ENCODE measurements at places on chromosomes 13 and 19.

- no peak for DNase-seq
Measured at GRCh38 chr19:17401628-17402027, 3.8 kb downstream of the BST2 start.

GRCh38 chr13:43676320-43676719, 110.5 kb downstream of the ENOX1 start:
- no peak for DNase-seq

DNA sequence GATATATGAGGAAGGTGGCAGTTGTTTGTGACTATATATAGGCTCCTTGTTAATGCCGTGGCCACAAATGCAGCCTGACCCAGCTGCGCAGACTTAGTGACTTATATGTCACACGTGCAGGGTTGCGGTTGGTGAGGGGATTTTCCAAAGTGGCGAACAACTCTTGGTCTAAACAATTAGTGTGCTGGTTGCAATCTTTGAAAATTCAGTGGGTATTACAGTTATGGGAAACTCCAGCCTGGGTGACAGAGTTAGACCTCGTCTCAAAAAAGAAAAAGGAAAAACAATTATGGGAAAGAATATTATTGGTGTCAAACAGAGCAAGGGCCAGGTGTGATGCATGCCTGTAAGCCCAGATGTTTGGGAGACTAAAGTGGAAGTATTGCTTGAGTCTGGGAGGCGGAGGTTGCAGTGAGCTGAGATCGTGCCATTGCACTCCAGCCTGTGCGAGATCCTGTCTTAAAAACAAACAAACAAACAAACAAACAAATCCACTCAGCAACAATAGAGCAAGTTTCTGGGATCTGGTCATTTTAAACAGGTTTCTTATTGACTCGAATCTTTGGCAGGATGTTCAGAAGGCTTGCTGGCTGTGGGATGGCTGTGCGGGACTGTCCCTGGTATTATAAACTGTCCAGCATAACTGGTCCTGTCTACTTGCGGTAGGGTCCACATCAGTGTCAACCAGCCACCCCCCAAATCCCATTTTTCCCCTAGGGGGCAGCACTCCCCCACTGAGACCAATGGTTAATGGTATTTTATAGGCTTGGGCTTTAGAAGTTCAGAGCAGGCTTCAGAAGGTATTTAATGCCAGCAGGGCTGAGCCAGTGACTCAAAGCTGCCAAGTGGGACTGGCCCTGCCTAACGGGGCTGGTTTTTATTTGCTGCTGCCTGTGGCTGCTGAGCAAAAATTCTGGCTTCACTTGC, 15.4 kb downstream of the RELB start:
- DNase-seq, result no peak

DNA sequence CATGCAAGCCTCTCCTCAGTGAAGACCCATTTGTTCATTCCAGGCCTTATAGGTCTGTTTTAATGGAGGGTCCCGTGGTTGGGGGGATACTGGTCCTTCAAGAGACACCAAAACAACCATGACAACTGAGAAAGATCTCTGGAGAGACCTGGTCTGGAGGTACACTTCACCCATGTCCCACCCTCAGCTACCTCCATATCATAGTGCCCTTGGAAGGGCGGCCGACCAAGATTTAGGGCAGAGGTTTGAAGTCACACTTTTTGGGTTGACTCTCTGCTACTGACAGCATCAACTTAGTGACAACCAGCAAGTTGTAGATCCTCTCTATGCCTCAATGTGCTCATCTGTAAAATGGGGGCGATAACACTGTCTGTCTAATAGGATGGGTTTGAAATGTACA, 177.3 kb downstream of the TSHZ3 start:
- DNase-seq, result no peak

- DNase-seq, result peak; percentile 62
Measured at GRCh38 chr19:41887711-41888382, 4.9 kb downstream of the ARHGEF1 start.

DNA sequence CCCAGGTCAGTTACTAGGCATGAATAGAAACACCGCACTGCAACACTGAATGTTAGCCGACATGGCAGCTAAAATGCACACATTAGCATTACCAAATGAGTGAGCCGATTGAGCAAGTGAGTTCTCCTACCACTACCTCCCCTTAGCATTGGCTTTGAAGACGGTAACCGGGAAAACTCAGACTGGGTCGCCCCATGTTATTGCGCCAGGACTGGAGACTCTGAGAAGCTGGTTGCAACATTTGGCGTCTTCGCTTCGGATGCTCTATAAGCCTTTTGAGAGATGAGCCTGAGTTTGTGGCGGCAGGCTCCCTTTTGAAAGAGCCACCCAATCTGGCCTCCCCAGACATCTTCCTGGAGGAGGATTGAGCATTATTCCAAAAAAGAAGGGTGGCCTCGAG, 68.5 kb upstream of the POMP start:
- no peak for DNase-seq

DNA sequence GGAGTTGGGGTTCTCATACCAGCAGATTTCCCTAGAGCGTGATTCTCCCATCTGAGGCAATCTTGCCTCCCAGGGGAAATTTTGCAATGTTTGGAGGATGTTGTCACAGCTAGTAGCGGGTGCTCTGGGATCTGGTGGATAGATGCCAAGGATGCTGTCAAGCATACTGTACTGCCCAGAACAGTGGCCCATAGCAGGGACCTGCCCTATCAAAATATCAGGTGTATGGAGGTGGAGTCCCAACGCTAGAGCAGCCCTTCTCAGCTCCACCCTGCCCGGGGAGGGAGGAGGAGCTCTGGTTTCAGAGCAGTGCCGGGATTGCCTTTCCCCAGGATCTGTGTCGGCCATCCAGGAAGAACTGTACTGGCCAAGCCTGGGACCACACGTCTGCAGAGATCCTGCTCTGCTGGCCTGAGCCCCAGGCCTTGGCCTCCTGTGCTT, 10.9 kb upstream of the QTRT1 start:
- no peak for DNase-seq

DNA sequence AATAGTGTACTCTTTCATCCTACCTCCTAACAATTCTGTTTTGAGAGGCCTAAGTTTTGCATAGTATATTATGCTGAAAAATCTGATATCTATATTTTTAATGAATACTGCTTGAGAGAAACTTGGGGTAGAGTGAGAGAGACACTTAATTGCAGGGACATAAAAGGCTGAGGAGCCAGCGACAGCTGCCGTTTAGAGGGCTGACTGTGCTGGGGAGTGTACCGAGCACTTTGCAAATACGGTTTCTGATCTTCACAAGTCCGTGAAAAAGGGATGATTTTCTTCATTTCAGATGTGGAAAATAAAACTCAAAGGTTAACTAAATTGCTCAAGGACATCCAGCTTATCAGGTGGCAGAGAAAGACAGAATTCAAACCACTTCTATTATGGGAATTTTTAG, 97.4 kb downstream of the CAB39L start:
- DNase-seq, result no peak

DNA sequence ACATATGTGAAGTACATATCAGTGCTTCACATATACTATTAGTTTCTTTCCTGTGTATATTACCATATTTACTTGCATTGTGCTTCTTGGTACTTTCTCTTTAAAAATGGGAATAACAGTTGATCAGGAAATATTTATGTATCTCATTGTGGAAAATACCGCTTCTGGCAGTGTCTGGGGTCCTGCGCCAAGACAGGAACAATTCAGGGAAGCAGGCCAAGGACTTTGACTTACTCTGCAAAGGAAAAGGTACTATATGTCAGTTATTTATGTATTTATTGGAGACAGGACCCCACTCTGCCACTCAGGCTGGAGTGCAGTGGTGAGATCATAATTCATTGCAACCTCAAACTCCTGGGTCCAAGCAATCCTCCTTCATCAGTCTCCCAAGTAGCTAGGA, 57.7 kb upstream of the NBEA start:
- DNase-seq, result no peak

DNA sequence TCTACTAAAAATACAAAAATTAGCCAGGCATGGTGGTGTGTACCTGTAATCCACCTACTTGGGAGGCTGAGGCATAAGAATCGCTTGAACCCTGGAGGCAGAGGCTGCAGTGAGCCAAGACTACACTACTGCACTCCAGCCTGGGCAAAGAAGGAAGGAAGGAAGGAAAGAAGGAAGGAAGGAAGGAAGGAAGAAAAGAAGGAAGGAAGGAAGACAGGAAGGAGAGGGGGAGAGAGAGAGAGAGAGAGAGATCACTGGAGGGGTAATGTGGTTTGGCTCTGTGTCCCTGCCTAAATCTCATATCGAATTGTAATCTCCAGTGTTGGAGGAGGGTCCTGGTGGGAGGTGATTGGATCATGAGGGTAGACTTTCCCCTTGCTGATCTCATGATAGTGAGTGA, 165.5 kb downstream of the KCTD15 start:
- DNase-seq, result no peak

- DNase-seq, result no peak
Measured at GRCh38 chr13:35771898-35772297, 295.4 kb upstream of the MAB21L1 start.

DNA sequence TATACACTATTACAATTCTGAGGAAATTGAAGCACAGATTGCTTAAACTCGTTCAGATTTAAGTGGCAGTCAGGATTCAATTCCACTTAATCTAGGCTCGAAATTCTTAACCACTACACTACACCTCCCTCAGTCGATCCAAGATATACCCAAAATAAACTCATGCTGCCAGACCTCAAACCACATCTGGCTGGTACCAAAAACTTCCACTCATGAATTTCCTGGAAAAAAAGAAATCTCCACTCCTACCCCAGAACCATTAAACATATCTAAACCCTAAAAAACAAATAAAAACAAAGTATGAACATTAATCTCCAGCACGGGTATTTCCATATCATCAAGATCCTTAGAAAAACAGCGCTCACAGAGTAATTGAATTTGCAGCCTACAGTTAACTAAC, 1.1 kb downstream of the ZFP30 start:
- no peak for DNase-seq

GRCh38 chr19:4277191-4277696, 1.8 kb upstream of the SHD start:
- DNase-seq, result no peak

DNA sequence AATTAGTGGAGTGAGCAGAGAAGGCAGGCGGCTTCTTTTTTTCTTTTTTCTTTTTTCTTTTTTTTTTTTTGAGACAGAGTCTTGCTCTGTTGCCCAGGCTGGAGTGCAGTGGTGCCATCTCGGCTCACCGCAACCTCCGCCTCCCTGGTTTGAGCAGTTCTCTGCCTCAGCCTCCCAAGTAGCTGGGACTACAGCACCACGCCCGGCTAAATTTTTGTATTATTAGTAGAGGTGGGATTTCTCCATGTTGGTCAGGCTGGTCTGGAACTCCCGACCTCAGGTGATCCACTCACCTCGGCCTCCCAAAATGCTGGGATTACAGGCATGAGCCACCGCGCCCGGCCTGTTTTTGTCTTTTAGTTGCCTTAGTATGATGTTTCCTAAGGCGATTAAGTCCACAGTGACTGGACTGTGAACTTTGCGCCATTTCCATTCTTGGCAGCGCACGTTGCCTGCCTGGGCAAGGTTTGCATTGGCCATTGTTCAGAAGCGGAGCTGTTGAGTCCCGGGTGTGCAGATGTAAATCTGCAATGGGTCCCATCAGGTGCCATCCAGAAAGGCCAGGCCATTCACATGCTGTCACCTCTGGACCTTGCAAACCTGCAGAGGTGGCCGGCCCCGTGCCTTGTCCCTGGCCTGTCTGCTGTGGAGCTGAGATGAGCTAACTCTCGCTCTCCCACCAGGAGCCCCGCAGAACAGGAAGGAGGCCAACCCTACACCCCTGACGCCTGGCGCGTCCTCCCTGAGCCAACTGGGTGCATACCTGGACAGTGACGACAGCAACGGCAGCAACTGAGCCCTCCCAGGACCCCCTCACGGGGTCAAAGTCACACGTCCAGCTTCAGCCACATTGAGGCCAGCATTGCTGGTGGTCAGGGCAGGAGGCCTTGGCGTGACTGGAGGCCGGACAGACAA, 10.9 kb upstream of the SHD start:
- DNase-seq, result no peak

GRCh38 chr13:26616126-26616525, 58.6 kb downstream of the WASF3 start:
- no peak for DNase-seq

GRCh38 chr19:55686311-55687050, 11.5 kb downstream of the EPN1 start:
- DNase-seq, result no peak

DNA sequence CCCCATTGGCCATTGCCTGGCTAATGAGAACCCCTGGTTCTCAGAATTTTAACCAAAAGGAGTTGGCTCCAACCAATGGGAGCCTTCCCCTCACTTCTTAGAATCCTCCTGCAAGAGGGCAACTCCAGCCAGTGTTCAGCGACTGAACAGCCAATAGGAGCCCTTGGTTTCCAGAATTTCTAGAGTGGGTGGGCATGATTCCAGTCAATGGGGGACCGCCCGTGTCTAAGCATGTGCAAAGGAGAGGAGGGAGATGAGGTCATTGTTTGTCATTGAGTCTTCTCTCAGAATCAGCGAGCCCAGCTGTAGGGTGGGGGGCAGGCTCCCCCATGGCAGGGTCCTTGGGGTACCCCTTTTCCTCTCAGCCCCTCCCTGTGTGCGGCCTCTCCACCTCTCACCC, 9.5 kb upstream of the SWSAP1 start:
- DNase-seq, result no peak

All from activated gamma-delta T cell (primary cell).